ENCODE measurements at places on chromosomes 11 and 22. TPM values are rescaled to one million over a fixed set of nuclear protein-coding genes. Genes with fewer than 3 reads are reported as not detected.

DNA sequence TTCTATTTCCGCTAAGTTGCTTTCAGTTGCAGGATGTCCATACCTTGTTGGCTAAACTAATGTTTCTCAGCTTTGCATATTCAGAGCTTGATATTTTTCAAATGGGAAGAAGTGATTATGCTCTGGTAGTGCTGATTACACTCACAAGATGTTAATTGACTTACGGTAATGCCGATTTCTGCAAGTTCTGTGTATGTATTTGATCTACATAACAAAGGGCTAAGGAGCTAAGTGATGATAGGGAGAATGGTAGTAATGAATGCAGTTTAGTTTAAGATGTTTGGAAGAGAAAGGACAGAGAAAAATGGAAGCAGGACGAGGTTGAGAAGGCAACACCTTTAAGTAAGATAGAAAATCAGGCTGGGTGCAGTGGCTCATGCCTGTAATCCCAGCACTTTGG lies 61.4 kb downstream of the FAM83F start:
- H3K4me3 ChIP-seq: peak overlapping the region; percentile 89
- peaks cover 53% of the 10 kb centered on the region for H3K4me1 ChIP-seq
- H3K27ac ChIP-seq: peak overlapping the region; percentile 93
- H3K36me3 ChIP-seq: peaks cover 3% of the 10 kb centered on the region
- no peaks in the 10 kb centered on the region for H3K27me3 ChIP-seq

DNA sequence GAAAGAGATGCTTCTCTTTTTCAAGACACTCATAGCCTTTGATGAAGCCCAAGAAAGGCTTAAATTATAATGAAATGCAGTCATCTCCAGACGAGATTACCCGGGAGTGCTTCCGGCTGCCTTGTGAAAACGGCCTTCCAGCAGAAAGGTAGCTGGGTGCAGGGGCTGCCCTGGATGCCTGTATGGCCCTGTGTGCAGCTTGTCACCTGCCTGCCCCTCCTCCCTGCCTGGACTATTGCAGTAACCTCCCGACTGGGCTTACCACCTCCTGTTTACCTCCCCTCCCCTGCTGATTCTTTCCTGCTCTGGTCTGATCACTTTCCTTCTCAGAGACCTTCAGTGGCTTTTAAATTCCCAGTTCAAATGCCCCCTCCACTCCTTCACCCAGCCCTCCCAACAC lies 126.4 kb upstream of the SYT13 start:
- no peaks in the 10 kb centered on the region for H3K36me3 ChIP-seq
- peaks cover 45% of the 10 kb centered on the region for H3K27me3 ChIP-seq
- H3K4me3 ChIP-seq: no peak overlapping the region
- peaks cover 2% of the 10 kb centered on the region for H3K4me1 ChIP-seq
- H3K27ac ChIP-seq: no peak overlapping the region
- no peak for DNase-seq

- H3K4me1 ChIP-seq: peaks cover 38% of the 10 kb centered on the region
- peaks cover 2% of the 10 kb centered on the region for H3K36me3 ChIP-seq
- H3K4me3 ChIP-seq: no peak overlapping the region
- DNase-seq: no peak
- H3K27ac ChIP-seq: no peak overlapping the region
Observed at GRCh38 chr22:46841522-46841921, 79.1 kb downstream of the TBC1D22A start.

DNA sequence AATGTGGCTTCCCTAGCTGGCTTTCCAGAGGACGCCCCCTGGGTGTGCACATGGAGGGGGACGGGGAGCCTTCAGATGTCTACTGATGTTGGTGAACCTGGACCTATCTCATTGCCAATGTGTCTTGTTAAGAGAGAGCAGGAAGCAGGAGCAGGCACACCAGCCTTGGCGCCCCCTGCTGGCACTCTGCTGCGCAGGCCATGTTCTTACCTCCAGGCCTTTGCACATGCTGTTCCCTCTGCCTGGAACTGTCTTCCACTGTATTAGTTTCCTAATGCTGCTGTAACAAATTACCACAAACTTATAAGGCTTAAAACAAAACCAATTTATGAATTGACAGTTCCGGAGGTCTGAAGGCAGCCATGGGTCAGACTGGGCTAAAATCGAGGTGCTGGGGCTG lies 23.6 kb upstream of the MN1 start:
- H3K27ac ChIP-seq: no peak overlapping the region
- no peak for DNase-seq
- no peaks in the 10 kb centered on the region for H3K27me3 ChIP-seq

DNA sequence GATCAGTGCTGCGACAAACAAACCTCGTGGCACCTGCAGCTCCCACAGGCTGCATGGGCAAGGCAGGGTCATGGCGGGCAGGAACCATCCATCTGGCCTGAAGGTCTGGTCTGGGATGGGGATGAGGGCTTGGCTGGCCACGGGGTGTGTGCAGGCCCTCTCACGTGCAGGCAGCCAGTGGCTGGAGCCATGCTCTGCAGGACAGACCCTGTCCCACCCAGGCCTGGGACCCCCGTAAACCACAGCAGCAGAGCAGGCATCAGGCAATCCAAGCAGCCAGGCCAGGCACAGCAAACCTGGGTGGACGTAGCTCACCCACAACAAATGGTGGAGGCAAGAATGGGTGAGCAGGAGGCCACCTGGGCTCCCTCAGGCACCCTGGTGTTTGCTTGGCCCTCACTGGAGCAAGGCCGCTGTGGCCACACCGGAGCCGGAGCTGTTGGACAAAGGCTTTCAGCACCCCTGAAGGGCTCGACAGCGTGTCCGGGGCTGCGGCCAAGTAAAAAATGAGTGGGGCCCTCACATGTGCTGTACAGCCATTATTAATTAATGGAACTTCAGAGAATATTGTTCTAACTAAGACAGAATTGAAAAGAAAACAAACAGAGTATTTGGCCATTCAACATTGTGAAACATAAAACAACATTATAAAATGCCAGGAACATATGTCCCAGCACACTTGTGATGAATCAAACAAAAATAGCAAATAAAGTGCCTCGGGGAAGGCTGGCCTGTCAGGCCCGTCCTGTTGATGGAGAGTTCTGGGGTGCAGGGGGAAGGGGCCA lies 24.0 kb upstream of the GNB1L start:
- no peaks in the 10 kb centered on the region for H3K27me3 ChIP-seq
- no peak overlapping the region for H3K27ac ChIP-seq
- no peak overlapping the region for H3K4me3 ChIP-seq
- H3K4me1 ChIP-seq: peaks cover 6% of the 10 kb centered on the region
- peak; percentile 0 for DNase-seq

GRCh38 chr11:107078375-107078774 lies 60.1 kb upstream of the GUCY1A2 start:
- H3K27me3 ChIP-seq: no peaks in the 10 kb centered on the region
- H3K4me1 ChIP-seq: no peaks in the 10 kb centered on the region
- H3K27ac ChIP-seq: no peak overlapping the region
- H3K36me3 ChIP-seq: no peaks in the 10 kb centered on the region
- no peak overlapping the region for H3K4me3 ChIP-seq

DNA sequence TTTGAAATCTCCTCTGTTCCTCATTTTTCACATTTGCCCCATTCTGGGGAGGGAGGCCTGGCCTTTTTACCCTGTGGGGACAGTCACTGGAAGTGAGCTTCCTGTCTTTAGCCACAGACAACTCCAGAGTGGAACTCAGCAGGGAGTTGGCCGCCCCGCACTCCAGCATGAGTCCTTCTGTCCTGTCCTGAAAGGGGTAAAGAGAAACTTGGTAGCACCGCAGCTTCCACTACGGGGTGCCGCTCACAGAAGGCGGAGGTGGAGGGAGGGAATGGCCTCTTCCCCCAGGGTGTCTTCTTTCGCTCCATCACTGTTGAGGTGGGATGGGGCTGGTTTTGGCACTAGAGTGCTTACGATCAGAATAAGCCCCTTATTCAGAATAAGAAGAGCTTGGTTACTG lies 132.2 kb downstream of the ST3GAL4 start:
- H3K36me3 ChIP-seq: no peaks in the 10 kb centered on the region
- DNase-seq: no peak
- H3K27me3 ChIP-seq: peaks cover 25% of the 10 kb centered on the region
- H3K4me3 ChIP-seq: no peak overlapping the region
- H3K4me1 ChIP-seq: peaks cover 2% of the 10 kb centered on the region
- no peak overlapping the region for H3K27ac ChIP-seq

DNA sequence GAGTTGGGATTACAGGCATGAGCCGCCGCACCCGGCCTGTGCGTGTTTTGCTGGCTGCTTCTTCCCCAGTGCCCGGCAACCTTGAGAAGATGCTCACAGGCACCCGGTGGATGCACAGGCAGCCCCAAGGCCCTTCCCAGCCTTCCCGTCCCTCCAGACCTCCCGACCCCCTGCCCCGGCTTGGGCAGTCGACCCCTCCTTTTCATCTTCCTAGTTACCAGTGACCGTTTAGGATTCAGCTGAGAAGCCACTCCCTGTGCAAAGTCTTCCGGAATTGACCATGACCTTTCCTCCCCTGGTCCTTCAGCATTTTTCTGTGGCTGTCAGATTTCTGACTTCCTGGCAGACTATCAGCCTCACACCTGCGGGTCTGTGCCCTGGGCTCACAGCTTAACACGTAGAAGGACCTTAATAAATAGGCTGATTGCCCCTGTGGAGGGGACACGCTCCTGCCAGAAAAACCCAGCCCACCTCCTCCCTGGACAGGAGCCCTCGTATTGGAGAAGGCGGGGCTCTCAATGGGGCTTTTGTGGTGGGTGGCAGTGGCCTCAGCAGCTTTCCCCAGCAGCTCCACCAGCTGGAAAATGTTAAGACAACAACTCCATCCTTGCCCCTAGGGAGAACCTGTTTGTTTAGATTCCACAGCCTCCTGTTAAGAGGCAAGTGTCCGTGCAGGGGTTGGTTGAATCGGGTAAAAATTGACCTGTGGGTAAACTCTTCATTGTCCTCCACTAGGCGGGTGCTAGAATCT lies 10.4 kb upstream of the ANO1 start:
- no peak overlapping the region for H3K4me3 ChIP-seq
- DNase-seq: no peak
- no peaks in the 10 kb centered on the region for H3K36me3 ChIP-seq
- H3K27ac ChIP-seq: no peak overlapping the region
- H3K4me1 ChIP-seq: peaks cover 4% of the 10 kb centered on the region

GRCh38 chr11:70756341-70756740 lies 358.0 kb downstream of the CTTN start:
- no peak overlapping the region for H3K27ac ChIP-seq
- H3K4me1 ChIP-seq: no peaks in the 10 kb centered on the region
- peaks cover 2% of the 10 kb centered on the region for H3K36me3 ChIP-seq

DNA sequence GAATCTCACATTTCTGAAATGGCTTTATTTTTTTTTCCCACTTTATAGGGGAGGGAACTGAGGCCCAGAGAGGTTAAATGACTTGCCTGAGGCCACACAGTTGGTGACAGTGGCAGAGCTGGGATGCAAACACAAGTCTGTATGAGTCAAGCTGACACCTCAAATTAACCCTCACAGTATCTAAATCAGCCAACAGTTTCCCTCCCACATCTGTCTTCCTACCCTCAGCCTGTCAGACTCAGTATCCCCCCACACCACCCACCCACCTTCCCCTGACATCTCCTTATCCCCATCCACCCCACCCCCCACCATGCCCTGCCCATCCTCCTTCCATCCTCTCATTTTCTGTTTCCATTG lies 95.2 kb downstream of the TP53I11 start:
- H3K4me3 ChIP-seq: no peak overlapping the region
- peaks cover 9% of the 10 kb centered on the region for H3K36me3 ChIP-seq
- no peak for DNase-seq
- H3K27me3 ChIP-seq: no peaks in the 10 kb centered on the region

DNA sequence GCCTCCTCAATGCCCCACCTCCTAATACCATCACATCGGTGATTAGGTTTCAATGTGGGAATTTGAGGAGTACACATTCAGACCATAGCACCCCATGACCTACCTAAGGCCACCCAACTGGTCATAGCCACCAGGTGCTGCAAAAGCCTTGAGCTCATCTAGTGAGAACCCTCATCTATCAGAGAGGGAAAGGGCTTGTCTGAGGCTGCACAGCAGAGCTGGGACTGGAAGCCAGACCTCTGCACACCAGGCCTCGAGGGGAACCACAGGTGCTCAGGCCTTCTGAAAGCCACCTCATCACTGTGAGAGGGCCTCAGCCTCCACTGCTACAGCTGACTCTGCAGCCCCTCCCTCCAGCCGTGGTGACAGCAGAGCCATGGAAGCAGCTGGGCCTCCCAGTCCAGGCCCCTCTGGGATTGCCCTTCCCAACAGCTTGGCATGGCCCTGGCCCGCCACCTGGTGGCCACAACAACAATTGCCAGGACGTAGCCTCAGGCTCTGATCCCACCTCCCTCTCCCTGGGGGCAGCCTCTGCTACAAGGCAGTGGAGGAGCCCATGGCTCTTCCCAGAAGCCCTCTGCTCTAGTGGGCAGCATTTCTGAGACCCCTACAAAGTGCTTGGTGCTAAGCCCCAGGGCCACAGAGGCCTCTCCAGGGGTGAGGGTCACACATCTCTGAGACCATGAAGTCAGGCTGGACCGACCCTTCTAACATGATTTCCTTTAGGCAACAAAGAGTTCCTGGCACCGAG lies 41.0 kb upstream of the PRDM11 start:
- peaks cover 18% of the 10 kb centered on the region for H3K4me1 ChIP-seq
- no peaks in the 10 kb centered on the region for H3K36me3 ChIP-seq
- H3K4me3 ChIP-seq: no peak overlapping the region

LRP5 gene
- total RNA-seq: 0.73 TPM

- no peaks in the 10 kb centered on the region for H3K36me3 ChIP-seq
- H3K27ac ChIP-seq: no peak overlapping the region
- H3K4me3 ChIP-seq: no peak overlapping the region
- no peaks in the 10 kb centered on the region for H3K4me1 ChIP-seq
- no peak for DNase-seq
Observed at GRCh38 chr11:133821776-133822175, 23.5 kb downstream of the SPATA19 start.

IRAG1 gene
- total RNA-seq: 0.99 TPM

- no peaks in the 10 kb centered on the region for H3K27me3 ChIP-seq
- no peak overlapping the region for H3K27ac ChIP-seq
- H3K4me1 ChIP-seq: no peaks in the 10 kb centered on the region
- no peak for DNase-seq
- H3K36me3 ChIP-seq: no peaks in the 10 kb centered on the region
Observed at GRCh38 chr11:15940462-15941205, 415.7 kb downstream of the SOX6 start.

- H3K27me3 ChIP-seq: no peaks in the 10 kb centered on the region
- H3K4me3 ChIP-seq: no peak overlapping the region
- H3K36me3 ChIP-seq: peaks cover 5% of the 10 kb centered on the region
- DNase-seq: no peak
Observed at GRCh38 chr11:126311401-126312291, 7.8 kb downstream of the DCPS start.

GRCh38 chr22:42428760-42429159 lies 3.4 kb downstream of the NFAM1 start:
- peaks cover 7% of the 10 kb centered on the region for H3K36me3 ChIP-seq
- no peak overlapping the region for H3K27ac ChIP-seq

DNA sequence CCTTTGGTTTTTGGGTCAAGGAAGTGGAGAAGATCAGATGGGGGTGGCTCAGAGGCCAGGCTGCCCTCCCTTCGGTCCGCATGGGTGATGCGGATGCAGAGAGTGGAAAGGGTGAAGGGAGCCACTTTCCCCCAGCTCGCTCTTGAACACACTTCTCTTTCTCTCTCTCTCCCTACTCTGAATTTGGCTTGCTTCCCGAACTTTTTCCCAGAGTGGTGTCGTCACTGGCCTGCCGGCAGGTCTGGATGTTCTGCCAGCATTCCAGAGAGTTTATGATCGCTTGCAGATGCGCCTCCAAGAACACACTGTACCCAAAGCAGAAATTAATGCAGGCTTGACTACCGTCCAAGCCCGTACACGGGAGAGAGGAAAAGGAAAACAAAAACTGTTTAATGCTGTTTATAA lies 103.2 kb downstream of the ZBTB16 start:
- no peaks in the 10 kb centered on the region for H3K36me3 ChIP-seq
- peaks cover 71% of the 10 kb centered on the region for H3K4me1 ChIP-seq
- no peaks in the 10 kb centered on the region for H3K27me3 ChIP-seq
- no peak overlapping the region for H3K4me3 ChIP-seq

GRCh38 chr11:120235024-120235628 lies 4.8 kb upstream of the POU2F3 start:
- H3K27me3 ChIP-seq: peaks cover 64% of the 10 kb centered on the region
- H3K36me3 ChIP-seq: peaks cover 12% of the 10 kb centered on the region
- peak overlapping the region; percentile 54 for H3K27ac ChIP-seq
- peak; percentile 39 for DNase-seq
- H3K4me3 ChIP-seq: no peak overlapping the region
- no peaks in the 10 kb centered on the region for H3K4me1 ChIP-seq

Data from T-helper 17 cell (primary cell).